Head of caudate nucleus (tissue), 42 donors: ENCODE measurements at places on chromosomes 7 and 10.

DNA sequence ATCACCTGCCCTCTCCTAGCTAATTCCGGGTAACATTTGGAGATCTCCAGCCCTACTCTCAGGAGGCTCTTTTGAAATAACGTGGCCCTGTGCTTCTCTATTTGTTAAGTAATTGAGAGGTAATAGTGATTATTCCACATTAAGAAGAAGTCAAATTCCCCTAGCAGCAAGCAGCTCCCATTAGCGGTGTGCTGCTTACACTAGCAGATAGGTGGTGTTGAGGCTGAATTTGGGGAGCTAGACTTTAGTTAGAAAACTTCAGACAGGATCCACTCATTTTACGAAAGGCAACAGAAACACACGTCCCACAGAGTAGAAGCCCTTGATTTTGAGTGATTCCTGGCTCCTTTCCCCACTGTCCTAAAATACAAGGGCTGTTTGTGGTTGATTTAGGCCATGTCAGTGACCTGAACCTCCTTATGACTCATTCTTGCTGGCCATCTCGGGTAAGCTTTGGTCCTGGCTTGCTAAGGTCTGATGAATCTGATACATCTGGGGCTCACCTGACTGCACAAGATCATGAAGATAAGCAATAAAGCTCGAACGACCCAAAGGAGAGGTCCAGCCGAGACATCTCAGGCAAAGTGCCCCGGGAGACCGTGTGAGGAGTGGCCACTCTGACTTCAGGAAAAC lies 77.2 kb downstream of the FAM204A start:
- DNase-seq: no peak

GRCh38 chr7:150756858-150757257 lies 19.6 kb downstream of the GIMAP5 start:
- DNase-seq: no peak

- DNase-seq: no peak
Observed at GRCh38 chr10:11154849-11155498, 137.3 kb downstream of the CELF2 start.

DNA sequence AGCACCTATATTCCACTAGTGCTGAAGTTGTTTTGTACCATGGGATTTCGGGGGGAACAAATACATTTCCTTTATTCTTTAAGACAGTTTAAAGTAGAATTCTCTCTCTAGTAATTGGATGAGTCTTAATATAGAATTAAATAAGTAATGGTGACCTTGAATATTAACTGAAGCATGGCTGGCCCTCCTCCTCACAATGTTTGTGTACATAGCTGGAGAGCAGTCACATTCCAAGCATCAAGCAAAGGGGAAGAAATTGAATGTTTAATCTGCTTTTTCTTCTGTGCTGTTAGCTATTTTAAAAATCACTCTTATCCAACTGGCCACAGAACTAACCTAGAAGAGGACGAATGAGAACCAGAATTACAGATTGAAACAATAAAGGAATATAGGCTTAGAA lies 906.9 kb downstream of the CCSER2 start:
- no peak for DNase-seq

DNA sequence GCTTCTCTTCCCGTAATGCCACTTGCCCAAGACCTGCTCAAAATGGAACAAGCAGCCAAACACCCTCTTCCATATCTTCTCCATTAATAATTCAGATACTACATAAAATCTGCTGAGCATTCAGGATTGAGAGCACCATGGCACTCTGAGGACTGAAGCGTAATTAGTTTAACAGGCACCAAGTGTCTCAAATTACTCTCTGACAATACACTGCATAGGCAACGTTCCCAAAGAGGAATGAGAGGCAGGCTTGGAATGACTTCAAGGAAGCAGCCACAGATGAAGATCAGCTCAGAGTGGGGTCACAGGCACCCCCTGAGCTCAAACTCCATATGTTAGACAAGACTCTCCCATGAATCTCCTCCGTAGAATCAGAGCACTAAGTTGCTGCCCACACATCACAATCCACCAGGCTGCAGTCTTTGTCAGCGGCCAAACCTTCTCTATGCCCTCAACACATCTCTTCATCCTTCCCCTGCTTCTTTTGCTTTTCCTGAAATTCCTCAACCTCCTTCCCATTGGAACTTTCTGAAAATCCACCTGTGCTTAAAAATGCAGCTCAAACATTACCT lies 4.7 kb upstream of the ABLIM1 start:
- DNase-seq: no peak

- DNase-seq: no peak
Observed at GRCh38 chr7:29865526-29865925, 59.2 kb downstream of the WIPF3 start.

DNA sequence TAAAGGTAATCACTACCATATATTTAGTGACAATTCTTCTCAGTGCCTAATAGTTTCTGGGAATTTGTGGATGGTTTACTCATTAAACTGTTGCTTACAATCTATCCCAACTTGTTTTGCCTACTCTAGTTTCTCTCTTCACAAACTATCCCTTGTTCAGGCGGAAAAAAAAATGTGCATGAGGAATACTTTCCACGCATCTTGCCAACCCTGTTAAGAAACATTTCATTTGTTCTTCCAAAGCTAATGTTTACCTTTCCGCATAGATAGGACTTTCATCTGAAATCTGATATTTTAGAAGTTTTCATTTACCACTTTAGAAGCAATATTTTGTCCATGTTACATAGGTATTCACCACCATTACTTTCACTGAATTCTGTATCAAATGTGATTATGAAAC lies 191.9 kb downstream of the MDFIC start:
- no peak for DNase-seq

DNA sequence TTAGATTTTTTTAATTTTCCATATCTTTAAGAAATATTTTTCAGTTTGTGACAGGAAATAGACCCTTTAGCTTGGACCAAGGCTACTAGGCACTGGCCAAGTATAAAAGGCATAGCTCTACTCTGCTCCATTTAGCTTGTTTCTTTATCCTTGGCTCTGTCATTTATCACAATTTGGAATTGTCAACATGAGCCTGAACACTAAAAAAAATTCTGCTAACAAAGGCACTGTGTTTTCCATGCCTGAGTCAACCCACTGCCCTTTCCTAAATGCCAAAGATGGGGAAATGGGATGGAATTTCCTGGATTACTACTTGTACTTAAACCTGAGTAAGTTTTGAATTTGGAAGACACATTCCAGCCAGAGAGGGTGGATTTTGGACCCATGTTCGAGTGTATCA lies 128.4 kb downstream of the NSUN6 start:
- no peak for DNase-seq

DNA sequence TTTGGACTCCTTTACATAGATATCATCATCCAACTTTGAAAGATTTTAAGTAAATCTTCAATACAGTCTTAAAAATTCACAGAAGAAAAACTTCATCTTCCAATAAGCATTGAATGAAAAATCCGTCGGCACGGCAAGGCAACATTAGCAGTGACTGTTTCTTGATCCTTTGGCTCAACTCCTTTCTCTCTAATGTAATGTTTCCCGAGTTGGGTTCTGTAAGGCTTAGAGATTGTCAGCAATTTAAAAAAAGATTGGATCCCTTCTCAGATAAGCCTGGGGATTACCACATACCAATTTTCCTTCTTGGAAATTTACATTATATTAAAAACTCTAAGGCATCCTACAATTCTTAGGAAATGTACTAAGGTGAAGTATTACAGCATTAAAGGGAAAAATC lies 291.8 kb downstream of the PLXDC2 start:
- DNase-seq: no peak

GRCh38 chr10:83678850-83679249 lies 460.5 kb upstream of the GHITM start:
- no peak for DNase-seq

- DNase-seq: no peak
Observed at GRCh38 chr10:796233-796632, 106.8 kb upstream of the DIP2C start.

DNA sequence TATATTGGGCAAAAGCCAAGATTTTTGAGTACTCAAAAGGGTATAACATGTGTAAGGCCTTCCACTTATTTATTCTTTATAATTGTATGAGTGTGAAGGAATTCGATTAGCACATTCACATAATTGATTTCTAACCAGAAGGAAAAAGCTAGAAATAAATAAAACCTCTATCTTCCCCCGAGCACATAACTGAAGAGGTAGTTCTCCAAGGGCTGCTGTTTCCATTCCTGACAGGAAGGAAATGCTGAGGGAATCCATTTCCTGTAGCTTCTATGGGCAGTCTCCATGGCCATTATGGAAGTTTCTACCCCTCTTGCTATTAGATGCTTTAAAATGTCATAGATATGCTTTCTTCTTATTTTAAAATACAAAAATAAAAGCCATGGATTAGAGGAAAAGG lies 70.5 kb upstream of the ABCB5 start:
- DNase-seq: no peak

GRCh38 chr7:27235387-27236311 lies 7.0 kb upstream of the EVX1 start:
- peak; percentile 55 for DNase-seq

DNA sequence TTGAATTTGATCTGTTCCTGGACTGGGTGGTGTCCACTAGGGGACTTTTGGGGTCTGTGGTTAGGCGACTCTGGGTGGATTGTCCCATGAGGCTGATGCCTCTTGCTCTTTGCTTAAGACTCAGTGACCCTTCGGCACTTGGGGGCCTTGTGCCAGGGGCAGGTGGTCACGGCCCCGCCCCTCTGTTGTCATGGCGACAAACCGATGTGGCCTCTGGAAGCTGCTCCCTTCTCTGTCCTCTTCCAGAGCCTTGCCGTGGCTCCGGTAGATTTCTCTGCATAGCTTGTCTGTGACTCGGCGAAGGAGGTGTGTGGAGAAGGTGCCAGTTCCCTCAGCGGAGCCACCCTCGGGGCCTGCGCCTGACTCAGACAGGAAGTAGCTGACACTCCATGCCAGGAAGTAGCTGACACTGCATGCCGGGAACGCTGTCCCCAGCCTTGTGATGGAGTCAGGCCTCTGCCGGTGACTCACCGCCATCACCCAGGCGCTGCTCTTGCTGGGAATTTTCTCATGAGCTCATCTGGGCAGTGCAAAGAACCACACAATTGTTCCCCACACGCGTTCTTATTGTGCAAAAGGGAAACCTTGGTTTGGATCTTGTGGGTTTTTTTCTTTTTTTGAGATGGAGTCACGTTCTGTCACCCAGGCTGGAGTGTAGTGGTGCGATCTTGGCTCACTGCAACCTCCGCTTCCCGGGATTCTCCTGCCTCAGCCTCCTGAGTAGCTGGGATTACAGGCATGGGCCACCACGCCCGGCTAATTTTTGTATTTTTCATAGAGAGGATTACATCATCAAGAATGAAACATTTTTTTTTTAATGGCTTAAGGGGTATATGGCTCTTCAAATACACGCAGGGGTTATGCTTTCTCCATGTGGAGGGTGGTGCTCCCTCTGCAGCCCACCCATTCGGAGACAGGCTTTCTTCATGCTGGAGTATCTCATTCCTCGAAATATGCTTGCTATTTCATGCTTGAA lies 72.6 kb downstream of the PFKFB3 start:
- DNase-seq: peak; percentile 68

GRCh38 chr10:11146402-11147171 lies 128.9 kb downstream of the CELF2 start:
- DNase-seq: no peak

GRCh38 chr7:158816995-158817394 lies 12.3 kb downstream of the ESYT2 start:
- no peak for DNase-seq

DNA sequence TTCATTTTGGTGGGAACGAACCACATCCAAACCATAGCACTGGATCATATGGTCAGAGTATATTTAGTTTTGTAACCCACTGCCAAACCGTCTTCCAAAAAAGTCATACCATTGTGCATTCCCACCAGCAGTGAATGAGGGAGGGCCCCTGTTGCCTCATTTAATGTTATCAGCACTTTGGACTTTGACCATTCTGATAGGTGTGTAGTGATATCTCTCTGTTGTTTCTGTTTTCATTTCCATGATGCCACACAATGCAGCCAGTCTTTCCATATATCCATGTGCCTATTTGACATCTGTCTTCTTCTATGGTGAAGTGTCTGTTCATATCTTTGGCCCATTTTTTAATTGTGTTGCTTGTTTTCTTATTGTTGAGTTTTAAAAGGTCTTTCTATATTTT lies 105.0 kb upstream of the PPP2R2D start:
- DNase-seq: no peak

DNA sequence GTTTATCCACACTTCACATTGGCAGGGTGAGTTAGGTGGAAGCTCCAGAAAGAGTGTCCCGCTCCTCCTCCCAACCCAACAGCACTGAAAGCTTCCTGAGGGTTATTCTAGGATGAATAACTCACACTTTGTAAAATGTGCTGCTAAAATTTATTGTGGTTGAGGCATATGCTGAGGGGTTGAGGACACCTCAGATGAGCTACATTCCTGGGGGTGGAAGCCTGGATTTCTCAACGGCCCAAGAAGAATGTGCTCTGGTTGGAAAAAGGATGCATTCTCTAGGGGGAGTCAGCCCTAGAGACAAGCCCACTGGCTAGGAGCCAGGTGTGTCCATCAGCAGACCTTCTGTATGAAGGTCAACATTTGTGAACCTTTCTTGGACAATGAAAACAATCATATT lies 91.5 kb upstream of the PDE1C start:
- DNase-seq: no peak

DNA sequence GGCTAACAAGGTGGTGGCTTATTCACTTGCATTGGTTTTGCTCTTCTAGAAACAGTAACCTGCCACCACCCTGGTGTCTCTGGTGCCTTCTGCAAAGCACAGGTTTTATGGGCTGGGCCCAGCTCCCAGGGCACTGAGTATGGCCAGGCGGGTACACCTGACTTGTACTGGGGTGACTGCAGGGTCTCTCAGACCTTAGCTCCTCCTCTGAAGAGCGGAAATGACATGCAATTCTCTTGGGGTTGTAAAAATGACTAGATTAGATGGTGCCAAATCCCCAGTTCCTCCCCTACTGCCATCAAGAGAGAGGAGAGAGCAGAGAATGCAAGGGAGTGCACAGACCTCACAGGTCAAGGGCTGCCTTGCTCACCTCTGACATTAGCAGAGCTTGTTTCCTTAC lies 14.7 kb downstream of the ESYT2 start:
- no peak for DNase-seq

- DNase-seq: no peak
Observed at GRCh38 chr10:131689016-131689415, 211.8 kb upstream of the PPP2R2D start.

DNA sequence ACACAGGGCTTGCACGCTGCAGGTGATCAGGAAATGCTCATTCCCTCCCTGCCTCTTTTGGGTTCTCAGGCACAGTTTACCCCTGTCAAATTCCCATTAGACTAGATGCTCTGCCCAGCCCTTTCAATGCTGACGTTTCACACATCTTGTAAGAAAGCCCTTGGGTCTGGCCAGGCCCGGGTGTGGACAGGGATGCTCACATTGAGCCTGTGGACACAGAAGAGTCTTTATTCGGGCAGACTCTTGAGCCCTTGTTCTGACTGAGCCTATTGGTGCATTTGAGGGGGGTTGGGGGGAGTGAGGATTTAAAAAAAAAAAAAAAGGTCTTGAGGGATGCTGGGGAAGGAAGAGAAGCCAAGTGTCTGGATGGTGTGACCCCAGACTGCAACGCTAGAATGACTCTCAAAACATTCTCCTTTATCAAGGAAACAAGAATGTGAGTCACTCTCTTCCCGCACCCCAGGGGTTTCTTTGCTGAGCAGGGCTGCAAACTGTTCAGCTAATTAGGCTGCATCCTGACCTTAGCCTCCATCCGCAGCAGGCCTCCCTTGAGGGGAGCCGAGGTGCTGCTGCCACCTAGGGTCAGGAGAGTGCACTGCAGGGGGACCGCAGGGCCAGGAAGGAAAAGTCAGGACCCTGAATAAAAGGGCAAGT lies 53.6 kb upstream of the TMEM72 start:
- peak; percentile 62 for DNase-seq
